ENCODE measurements at places on chromosomes 5 and 9.

GRCh38 chr9:73153793-73154227, 2.1 kb downstream of the ANXA1 start:
- no peak for DNase-seq

DNA sequence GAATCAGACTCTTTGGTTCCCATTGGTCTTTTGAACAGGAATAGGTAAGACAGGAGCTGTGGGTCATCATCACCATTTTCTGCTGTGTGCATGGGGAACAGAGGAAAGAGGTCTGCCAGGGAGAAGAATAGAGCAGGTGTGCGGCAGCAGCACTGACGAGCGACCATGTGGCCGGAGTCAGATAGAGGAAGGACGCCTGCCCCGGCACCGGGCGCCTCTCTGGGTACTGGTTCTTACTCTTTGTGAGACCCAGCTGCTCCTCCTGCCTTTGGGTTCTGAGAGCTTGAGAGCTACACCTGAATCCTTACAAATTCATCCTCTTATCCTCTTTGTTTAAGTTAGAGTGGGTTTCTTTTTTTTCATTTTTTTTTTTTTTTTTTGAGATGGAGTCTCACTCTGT, 90.8 kb downstream of the NDFIP1 start:
- DNase-seq, result no peak

GRCh38 chr5:66527478-66528035, 68.6 kb upstream of the MAST4 start:
- DNase-seq, result no peak

- DNase-seq, result no peak
These were observed 900 bp upstream of the HAVCR2 start for GRCh38 chr5:157109744-157110143.

DNA sequence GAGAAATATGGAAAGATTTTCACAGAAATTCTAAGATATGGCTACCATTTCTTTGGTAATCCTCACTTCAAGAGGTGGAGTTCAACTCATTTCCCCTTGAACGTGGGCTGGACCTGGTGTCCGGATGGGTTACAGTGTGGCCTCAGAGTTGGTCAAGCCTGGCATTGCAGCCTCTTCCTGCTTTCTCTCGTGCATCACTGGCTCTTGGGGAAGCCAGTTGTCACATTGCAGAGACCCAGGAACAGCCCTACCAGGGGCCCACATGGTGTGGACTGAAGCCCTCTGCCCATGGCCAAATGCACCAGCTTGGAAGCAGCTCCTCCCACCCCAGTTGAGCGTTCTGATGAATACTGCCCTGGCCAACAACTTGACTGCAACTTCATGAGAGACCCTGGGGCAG, 47.7 kb upstream of the FCN1 start:
- no peak for DNase-seq

Data from HuH-7 (cell line).